ENCODE measurements at places on chromosomes 16 and 17.
A peak's percentile ranks its signal among the peaks of the same experiment; 100 is the strongest.

- DNase-seq = no peak
Observed at GRCh38 chr16:82133798-82134197, 36.2 kb downstream of the MPHOSPH6 start.

GRCh38 chr17:27442702-27443101 is 13.5 kb upstream of the KSR1 start:
- DNase-seq = no peak

- DNase-seq = no peak
Observed at GRCh38 chr17:79033741-79034501, 10.0 kb downstream of the C1QTNF1 start.

GRCh38 chr16:48373258-48374029 is 11.8 kb downstream of the SIAH1 start:
- no peak for DNase-seq

GRCh38 chr16:83842291-83842690 is 34.5 kb downstream of the HSBP1 start:
- DNase-seq = no peak

DNA sequence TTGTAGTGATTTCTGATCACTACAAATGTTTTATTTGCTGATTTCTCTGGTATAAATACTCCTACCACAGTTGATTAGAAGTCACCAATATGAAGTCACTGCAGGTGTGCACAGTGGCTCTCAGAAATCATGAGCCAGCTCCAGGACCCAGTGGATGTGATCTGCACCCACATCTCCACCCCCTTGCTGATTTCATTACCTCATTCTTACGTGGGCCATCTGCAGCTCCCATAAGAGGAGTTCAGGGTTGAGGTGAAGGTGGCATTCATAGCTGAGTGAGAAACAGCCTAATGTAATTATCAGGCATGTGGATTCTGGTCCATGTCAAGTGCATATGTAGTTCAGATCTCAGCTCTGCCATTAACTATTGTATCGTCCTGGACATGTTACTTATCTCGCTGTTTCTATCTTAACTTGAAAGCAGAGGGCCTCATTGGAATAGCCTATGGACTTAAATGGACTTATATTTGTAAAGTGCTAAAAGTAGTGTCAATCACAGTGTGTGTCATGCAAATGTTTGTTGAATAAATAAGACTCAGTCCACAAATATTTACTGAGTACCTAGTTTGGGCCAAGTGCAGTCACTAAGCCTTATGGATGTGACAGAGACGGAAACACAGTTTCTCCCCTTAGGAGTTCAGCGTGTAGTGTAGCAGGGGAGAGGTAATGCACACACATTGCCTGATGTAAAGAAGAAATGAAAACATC is 40.7 kb upstream of the ZKSCAN2 start:
- no peak for DNase-seq

DNA sequence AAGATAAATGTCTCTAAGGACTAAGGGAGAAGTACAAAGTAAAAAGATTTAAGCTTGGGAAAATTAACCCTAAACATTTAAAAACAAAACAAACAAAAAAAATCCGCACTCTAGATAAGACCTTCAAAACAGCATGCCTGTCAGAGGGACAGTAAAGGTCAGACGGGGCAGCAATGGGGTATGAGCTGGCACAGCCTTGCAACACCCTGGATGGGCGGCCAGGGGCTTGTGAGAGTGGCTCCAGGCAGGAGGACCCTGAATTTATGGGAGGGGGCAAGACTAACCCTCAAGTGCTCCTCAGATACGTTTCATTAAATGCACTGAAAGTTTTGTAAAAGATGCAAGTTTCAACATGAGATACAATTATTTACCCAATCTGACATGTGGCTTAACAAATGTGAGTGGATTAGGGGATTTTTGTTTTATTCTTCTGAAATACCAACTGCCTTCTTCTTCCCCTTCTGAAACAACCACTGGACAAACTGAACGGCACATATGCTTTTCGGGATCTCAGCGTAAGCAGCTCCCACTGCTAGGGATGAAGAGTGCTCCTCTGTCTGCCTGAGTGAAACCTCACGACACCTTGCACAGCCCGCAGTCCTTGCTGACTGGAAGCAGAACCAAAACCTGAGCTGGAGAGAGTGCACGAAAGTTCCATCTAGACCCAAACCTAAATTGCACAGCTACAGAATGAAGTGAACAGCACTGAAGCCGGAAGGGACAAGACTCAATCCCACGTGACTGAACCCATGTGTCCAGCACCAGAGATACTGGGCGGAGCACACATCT is 128.4 kb downstream of the ANKRD11 start:
- DNase-seq = no peak

DNA sequence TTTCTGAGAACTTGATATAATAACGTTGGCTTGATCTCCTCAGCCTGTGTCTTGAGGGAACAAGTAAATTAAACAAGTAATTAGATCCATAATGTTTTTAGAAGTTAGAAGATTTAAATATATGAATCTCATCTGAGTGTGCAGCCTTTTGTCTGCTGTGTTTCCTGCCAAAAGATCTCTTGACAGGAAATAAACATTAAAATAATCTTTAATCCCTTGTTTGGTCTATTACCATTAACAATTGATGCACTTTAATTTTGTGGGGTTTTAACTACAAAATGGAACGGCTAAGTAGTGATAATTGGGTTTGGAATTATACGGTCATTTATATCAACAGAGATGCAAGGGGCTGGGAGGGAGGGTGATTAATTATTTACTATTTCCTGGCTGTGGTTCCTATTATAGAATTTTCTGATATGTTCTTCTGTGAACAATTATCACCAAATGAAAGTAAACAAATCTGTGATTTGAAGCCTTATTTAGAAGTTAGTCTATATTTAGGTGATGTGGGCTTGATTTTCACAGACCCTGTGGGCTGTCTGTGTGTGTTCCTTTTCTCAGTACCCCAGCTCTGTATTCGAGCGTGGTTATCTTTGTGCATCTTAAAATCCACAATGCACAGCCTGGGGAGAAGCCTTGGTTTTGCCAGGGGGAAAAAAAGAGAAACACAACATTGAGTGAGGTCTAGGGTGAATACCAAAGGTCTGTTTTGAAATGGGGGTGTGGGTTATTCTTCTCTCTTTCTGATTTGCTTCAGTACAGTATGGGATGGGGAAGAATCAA is 556.1 kb downstream of the WWOX start:
- no peak for DNase-seq

DNA sequence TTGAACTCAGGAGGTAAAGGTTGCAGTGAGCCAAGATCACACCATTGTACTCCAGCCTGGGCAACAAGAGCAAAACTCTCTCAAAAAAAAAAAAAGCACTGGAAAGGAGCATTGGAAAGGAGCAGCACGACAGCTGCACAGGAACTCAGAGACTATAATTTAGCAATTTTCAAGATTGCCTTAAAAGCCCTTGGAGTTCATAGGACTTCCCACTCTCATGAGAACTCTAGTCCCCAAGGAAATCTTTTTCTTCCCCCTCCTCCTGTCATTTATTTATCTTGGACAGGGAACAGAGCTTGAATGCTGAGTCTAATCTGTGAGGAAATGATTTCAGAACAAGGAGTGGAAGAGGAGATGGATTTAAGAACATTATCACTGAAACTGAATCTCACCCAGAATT is 69.0 kb downstream of the PLXDC1 start:
- no peak for DNase-seq

- no peak for DNase-seq
Observed at GRCh38 chr16:16147316-16147999, 75.8 kb downstream of the ABCC6 start.

- no peak for DNase-seq
Observed at GRCh38 chr17:5826384-5826783, 242.1 kb upstream of the NLRP1 start.

GRCh38 chr16:8753416-8754054 is 43.9 kb downstream of the TMEM186 start:
- no peak for DNase-seq

GRCh38 chr16:11621920-11622651 is 35.4 kb upstream of the LITAF start:
- peak; percentile 7 for DNase-seq

DNA sequence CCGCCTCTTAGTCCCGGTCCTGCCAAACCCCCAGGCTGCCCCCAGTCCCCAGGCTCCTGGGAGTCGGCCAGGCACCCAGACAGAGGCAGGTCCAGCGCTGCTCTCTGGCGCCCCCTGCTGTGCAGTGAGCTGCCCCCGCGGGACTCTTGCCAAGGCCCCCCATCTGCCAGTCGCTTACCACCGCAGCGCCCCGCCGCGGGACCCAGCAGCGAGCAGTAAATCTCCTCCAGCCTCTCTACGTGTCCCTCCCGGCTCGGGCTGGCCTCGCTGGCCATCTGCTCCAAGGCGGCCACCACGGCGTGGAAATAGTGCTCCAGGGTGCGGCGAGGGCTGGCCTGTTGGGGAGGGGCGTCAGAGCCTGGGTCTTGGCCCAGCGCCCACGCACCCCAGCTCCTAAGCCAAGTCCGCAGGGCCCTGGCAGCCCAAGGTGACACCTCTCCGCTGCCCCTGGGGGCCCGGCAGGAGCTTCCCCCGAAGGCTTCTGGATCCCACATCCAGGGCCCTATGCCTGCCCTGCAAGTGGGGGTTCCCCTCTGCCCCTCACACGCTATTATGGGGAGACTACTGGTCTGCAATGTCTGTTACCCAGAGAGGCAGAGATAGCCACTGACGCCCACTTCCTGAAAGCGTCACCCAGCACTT is 33.7 kb upstream of the MFSD6L start:
- DNase-seq = peak; percentile 7

DNA sequence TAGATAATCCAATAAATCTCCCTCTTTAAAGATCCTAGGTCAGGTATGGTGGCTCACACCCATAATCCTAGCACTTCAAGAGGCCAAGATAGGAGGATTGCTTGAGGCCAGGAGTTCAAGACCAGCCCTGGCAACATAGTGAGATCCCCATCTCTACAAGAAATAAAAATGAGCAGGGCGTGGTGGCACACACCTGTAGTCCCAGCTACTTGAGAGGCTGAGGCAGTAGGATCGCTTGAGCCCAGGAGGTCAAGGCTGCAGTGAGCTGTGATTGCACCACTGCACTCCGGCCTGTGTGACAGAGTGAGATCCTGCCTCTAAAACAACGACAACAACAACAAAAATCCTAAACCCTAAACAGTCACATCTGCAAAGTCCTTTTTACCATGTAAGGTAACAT is 2.0 kb upstream of the CCL22 start:
- DNase-seq = no peak

DNA sequence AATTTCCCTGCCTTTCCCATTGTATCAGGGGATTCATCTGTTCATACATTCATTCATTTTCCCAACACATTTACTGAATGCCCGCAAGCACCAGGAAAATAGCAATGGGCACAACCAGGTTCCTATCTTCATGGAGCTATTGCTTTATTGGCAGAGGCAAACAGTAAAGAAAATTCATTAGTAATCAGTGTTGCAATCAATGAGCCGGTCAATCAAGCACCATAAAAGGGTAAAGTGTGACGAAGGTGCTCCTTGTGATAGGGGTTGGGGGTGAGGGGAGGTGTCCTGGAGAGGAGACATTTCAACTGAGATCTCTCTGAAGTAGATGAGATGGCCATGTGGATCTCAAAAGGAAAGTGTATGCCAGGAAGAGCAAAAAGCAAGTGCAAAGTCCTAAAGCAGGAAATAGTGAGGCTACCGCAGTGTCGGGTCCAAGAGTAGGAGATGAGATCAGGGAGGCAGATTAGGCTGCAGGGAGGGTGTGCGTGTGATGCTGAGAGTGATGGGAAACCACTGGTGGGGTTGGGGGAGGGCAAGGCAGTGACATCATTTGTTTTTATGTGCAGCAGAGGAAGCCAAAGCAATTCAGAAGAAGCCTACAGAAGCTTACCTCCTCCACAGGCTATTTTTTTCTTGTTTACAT is 28.4 kb downstream of the CDH13 start:
- DNase-seq = peak; percentile 49

GRCh38 chr17:52636443-52636842 is 477.9 kb upstream of the CA10 start:
- DNase-seq = no peak

DNA sequence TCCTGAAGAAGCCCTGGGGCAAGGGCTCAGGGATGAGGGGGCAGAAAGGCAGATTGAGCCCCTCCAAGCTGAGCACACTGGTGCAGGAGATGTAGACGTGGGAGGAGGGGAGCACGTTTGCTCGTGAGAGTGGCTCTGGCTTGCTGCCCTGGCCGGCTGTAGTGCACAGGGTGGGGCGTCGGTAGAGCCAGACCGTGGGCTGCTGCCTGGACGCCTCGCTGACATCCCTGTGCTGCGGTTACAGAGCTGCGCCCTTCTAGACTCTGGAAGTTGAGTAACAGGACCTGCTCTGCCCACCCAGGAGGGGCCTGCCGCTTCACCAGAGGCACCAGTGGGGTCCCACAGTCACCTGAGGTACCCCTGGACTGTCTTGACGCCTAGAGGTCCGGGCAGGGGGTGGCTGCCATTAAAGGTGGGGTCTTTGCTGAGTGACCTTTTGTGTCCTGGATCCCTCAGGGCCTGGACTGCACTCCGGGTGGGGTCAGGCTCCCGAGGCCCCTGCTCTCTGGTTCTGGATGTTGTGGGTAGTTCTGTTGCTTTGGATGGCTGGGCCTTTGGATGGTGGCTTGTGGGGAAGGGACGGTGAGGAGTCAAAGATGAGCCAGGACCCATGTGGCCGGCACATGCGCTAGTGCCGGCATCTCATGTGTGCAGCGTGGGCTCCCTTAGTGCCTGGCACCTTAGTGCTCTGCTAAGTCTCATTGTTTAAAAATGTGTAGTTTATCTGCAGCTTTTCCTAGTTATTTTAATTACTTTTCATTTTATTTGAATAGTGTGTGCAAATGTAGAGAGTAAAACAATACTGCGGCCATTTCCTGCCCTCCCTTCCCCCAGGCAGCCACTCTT is 41.7 kb downstream of the PGS1 start:
- DNase-seq = no peak

DNA sequence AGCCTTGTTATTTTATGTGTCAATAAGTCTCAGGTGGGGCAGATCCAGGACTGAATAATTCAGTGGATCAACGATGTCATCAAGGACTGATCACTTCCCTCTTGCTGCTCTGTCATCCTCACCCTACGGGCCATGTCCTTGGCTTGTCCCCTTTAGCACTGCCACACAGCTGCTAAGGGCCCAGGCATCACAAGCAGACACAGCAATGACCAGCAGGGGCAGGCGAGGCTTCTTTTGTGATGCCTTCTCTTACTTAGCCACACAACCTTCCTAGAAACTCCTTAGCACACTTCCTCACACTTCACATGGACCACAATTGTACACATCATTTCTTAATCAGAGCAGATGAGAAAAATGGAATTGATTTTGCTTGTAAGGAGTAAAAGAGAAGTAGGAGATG is 356.3 kb upstream of the SOX9 start:
- DNase-seq = no peak

DNA sequence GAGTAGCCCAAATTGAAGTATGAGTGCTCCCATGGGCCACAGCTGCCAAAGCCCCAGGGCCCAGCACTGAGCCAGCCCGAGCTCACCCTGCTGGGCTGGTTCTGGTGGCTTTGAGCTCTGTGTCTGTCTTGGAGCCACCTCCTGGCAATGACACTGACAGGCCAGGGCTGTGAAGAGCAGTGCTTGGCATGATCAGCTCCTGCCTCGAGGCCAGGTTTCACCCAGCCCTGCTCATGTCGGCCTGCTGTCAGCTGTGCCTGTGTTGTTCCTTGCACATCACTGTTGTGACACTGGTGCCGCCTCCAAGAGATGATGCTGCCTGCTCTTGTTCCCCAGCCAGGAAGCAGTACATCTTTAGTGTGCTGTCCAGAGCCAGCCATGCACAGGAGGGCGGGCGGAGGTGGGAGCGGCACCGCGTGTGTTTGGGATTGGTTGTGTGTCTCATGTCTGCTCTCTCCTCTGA is 26.0 kb downstream of the PLD6 start:
- DNase-seq = no peak

GRCh38 chr17:58368860-58369213 is 16.8 kb upstream of the SUPT4H1 start:
- DNase-seq = no peak

GRCh38 chr17:41651625-41652460 is 27.5 kb upstream of the KRT17 start:
- no peak for DNase-seq

GRCh38 chr17:82787081-82787848 is 35.4 kb downstream of the TBCD start:
- no peak for DNase-seq

Data from activated T-helper 9 cell treated with anti-CD3 and anti-CD28 coated beads, Interleukin-2, amount 50 U/mL, for 16 hours (primary cell).